ENCODE measurements at places on chromosomes 5 and 9.

DNA sequence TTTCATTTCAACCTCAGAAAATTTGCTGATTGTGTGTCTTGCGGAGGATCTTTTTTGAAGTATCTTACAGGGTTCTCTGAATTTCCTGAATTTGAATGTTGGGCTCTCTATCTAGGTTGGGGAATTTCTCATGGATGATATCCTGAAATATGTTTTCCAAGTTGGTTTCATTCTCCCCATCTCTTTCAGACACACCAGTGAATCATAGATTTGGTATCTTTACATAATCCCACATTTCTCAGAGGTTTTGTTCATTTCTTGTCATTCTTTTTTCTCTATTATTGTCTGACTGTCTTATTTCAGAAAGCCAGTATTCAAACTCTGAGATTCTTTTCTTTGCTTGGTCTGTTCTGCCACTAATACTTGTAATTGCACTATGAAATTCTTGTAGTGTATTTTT is 456.9 kb downstream of the PRELID2 start:
- DNase-seq = no peak

DNA sequence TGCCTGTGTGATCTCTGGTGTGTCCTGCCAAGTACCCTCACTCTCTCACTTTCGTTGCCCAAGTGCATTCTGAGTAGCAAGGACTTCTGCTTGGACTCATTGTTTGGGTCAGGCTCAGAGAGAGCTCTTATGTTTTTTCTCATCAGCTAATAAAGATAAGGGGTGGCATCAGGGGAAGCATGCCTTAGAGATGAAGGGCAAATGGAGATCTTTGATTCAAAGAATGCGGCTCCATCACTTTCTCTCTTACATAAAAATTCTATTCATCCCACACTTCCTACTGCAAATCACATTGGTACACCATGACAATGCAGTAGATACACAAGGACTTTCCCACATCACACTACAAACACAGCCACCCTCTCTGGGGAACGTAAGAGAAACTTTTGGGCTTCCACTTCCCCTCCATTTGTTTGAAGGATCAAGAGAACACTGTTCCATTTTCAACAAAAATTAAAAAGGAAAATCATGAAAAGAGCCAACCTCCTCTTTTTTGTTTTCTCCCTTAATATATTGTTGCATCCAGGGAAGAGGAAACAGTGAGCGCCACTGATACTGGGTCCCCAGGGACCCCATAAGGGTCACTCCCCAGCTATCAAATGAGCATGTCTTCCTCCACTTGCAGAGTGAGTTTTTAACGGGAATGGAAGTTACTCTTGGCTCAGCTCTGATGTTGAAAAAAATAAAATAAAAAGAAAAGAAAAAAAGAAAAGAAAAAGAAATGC is 73.0 kb downstream of the ZNF366 start:
- no peak for DNase-seq

DNA sequence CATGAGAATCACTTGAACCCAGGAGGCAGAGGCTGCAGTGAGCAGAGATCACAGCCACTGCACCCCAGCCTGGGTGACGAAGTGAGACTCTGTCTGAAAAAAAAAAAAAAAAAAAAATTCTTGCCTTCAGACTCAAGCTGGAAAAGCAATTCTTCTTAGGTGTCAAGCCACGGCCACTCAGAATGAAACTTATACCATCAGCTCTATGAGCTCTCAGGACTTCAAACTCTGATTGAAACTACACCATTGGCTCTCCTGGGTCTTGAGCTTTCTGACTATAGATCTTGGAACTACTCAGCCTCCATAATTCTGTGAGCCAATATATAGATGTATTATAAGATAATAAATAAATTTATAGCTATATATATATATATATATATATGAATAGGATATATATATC is 12.9 kb upstream of the FGF10 start:
- DNase-seq = no peak

DNA sequence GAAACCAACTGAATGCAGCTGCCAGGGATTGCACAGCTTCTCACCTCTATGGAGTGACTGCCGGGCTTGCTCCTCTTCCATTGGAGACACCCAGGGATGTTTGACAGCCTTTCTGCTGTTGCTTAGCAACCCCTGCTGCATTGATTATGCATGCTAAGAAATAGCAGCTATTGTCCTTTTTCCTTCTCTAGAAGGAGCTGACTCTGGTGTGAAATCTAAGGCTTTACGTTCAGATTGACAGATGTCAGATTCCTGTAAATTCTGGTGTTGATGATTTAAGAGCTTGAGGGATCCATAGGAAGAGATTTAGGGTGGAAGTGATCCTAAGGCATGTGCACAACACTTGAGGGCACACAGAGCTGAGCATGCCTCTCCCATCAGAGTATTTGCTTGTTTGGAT is 267.7 kb downstream of the NTRK2 start:
- DNase-seq = no peak

DNA sequence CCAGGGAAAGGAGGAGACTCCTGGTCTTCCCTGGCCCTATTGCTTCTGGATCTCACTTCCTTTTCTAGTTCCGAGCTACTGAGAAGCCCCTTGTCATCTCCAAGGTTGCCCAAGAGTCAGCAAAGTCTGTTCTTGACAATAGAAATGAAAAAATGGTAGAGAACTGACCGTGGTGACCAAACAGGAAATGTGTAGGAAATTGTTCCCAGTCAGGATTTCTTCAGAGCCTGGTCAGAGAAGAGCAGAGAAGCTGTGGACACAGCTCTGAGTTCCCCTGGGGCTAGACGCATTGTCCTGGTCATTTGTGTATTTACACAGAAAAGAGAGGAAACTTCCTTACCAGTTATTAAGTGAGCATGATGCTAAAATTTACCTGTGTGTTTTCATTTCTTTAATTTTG is 35.6 kb downstream of the S1PR3 start:
- DNase-seq = no peak

Measured in SIG-M5 (cell line).